ENCODE measurements at places on chromosomes 7 and 10.

- no peak for DNase-seq
Observed at GRCh38 chr10:130983749-130984148, 327.8 kb downstream of the TCERG1L start.

GRCh38 chr10:71835671-71836595, 15.1 kb downstream of the PSAP start:
- no peak for DNase-seq

GRCh38 chr7:118288098-118288497, 63.6 kb downstream of the ANKRD7 start:
- no peak for DNase-seq

- no peak for DNase-seq
Observed at GRCh38 chr7:55081472-55082227, 62.8 kb downstream of the EGFR start.

GRCh38 chr10:24661376-24661775, 62.3 kb downstream of the ARHGAP21 start:
- no peak for DNase-seq

DNA sequence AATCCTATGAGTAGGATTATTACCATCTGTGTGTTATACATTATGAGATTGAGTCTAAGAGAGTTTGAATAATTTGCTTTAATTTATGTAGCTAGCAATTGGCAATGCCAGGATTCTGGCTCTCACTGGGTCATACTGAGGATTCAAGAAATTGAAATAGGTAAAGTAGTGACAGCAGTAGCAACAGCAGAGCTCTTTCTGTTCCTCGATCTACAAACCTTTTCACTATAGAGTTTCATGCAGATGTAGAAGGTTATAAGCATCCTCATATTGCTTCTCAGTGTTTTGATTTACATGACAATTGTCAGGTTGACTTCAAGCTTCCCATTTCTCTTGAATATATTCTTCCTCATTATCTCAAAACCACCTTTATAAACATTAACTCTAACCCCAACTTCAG, 294.1 kb upstream of the CSTF2T start:
- no peak for DNase-seq

DNA sequence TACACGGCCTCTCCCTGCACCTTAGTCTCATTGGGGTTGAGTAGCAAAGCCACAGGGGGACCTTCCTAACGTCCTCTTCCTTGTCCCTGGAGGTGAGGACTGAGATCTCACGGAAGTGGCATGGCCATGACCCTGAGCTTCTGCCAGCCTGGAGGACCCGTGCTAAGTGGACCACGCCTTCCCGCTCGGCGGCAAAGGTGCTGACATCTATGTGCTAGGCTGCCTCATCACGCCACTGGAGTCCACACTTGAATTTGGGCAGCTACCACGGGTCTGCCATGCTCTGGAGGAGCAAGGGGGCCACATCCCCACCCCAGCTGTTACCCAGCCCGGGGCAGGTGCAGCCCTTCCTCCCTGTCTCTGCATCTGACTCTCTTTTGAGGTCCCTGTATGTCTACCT, 15.3 kb downstream of the GHRHR start:
- no peak for DNase-seq

DNA sequence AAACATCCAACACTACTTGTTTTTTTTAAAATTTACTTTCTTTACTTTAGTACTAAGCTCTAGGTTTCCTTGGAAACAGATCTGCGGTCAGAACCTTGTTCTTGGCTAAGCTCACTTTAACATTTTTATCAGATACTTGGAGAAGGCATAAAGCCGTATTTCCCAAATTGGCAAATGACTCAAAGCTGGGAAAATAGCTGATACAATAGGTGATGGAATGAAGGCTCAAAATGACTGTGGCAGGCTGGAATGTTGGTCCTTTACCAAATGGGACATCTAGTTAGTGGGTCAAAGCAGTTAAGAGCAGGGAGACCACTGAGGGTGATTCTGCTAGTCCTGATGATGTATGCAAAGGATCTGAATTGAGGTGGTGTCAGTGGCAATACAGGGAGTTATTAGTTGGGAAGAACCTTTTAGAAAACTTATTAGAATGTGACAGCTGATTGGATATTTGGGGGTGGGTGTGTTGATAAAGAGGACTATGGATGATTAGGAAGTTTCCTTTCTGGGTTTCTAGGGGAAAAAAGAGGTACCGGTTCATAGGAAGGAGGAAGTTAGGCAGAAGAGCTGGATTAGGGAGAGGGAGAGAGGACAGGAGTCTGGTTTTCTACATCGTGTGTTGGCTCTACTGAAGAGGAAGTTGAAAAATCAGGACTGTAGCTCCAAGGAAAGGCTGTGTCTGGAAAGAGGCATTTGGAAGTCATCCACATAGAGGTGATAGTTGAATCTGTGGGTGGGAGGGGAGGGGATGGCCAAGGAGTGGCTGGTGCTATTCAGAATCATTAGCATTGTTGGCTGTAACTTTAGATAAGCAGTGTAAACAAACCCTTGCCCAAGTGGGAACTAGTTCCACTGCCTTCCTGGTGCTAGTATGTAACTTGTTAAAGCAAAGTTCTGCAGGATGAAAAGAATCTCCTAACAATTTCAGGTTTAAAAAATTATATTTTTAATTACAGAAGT, 13.1 kb downstream of the PLCE1 start:
- DNase-seq = no peak

- DNase-seq = no peak
Observed at GRCh38 chr10:121639416-121639815, 41.2 kb upstream of the FGFR2 start.

DNA sequence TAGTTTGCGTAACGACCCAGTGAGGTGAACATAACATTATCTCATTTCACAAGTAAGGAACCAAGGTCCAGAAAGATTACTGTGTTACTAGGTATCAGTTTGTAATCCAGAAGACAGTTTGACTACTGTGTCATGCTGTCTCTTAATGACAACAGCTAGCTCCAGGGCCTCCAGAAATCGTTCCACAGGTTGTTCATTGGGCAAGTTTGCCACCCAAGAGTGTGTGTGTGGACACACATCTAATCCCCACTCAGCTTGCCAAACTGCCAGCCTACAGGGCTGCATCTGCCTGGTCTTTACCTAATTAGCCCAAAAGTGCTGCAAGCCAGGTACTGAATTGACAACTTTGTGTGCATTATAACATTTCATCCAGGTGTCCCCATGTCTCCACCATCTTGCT, 27.9 kb upstream of the SLC16A12 start:
- DNase-seq = no peak

DNA sequence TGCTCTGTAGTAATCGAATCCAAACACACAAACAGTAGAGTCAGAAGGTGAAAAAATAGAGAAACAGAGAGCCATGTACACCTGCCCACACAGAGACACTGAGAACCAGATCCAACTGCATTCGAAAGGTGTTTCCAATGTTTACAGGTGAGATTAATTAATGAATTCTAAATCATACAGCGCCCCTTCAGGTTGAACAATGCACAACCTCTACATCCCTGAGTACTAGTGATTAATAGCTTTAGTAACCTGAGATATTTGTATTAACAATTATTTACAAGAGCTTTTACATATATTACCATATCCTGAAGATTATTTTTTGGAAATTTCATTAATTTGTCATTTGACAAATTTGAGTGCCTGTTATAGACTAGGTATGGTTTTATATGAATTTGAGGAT, 7.6 kb upstream of the MRC1 start:
- DNase-seq = no peak

DNA sequence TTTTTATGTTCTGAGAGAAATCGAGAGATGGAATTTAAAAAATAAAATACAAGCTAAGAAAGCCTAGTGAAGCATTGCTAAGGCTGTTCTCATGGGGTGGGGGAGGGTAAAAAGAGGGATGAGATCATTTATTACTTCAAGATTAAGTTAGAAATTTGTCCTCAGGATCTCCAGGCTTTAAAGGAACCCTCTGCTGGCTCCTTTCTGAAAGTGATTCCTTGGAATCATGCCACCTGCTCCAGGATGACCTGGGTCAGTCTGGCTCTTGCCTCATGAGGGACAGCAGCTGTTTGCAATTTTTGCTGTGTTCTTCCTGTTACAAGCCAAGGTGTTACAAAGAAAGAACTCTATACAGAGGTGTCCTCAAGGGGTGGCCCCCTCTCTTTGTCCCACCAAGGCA, 69.8 kb downstream of the CDK1 start:
- no peak for DNase-seq

DNA sequence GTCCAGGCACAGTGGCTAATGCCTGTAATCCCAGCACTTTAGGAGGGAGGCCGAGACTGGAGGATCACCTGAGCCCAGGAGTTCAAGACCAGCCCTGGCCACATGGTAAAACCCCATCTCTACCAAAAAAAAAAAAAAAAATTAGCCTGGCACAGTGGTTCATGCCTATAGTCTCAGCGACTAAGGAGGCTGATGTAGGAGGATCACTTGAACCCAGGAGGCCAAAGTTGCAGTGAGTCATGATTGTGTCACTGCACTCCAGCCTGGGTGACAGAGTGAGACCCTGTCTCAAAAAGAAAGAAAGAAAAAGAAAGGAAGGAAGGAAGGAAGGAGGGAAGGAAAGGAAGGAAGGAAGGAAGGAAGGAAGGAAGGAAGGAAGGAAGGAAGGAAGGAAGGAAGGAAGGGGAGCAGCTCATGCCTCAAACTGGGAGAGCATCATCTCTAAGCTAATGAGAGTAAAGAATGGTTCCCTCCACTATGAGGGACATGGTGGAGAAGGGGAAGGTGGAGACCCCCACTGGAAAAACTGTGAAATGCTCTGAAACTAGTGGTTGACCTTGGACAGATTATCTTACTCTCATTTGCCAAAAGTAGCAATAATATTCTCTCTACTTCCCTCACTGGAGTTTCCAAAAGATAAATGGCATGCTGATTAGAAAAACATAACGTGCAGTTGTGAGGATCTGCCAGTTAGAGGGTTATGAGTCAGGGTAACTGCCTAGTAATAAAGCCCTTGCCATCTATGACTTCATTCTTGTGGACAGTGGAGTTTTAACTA, 16.8 kb downstream of the GIMAP5 start:
- DNase-seq = no peak

DNA sequence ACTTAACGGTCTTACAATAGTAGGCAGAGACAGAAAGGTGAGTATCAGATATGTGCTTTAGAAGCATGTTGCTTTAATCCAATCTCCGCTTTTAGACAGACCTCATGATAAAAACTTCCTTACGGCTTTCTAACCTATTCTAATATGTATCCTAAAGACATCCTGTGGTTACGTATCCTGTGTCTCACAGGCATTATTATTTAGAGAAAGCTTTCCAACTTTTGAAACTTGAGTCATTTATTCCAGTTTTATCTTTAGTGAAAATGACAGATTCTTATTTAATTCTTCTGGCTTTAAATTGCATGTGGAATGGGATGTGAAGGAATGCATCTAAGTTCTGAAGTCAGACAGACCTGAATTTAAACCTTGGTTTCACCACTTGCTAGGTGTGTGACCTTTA, 118.9 kb downstream of the OTUD1 start:
- DNase-seq = no peak

DNA sequence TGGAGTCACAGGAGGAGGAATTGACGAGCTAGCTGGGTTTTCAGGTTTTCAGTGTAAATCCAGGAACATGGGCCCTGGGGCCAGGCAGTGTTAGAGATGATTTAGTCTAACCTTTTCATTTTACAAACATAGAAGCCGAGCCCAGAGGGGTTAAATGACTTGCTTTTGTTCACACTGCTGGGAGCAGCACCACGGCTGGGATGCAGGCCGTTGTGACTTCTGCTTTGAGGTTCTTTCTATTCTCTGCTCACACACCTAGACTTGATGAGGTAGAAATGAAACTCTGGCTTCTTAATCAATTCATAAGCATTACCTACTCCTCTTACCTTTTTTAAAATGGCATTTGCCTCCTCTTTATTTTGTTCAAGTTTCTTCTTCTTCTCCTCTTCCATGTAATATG, 36.4 kb downstream of the CREB5 start:
- no peak for DNase-seq

DNA sequence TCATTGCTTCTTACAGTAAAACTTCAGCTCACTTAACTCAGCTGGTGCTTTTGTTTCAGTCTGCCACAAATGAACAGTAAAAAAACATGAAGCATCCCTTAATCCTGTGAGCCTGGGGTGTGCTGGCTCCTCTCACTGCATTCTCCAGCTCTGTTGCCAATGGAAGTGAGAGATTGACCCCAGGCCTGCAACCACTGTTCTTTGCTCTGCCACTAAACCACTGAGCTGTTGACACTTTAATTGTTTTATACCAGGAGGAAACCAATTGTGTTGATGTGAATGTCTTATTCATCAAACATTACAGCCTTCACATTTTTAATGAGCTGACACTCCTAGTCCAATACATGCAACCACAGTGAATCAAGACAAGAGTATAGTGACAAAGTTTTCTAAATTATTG, 69.4 kb upstream of the FZD1 start:
- DNase-seq = no peak

- DNase-seq = no peak
Observed at GRCh38 chr7:114051871-114052331, 133.1 kb upstream of the PPP1R3A start.

- no peak for DNase-seq
Observed at GRCh38 chr7:84081973-84082522, 112.5 kb downstream of the SEMA3A start.

- peak; percentile 69 for DNase-seq
Observed at GRCh38 chr7:83936056-83936708, 258.4 kb downstream of the SEMA3A start.

DNA sequence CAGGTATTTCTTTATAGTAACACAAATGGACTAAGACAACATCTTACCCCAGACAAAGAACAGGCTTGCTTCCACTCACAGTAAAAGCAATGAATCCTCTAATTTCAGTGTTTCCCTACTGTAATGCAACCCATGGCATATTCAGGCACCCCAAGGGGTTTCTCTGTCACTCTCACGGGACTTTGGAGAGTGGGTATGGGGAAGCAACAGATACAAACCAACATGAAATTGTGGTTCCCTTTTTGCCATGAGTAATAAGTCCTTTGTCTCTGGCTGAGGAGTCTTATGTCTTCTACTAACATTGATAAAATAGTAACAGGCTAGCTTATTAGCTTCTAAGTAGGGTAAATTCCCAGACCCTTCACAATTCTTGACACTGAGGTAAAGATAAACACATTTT, 51.4 kb upstream of the AOAH start:
- DNase-seq = no peak

GRCh38 chr10:29266641-29267040, 22.2 kb upstream of the LYZL1 start:
- no peak for DNase-seq

- no peak for DNase-seq
Observed at GRCh38 chr10:6755781-6756460, 175.8 kb upstream of the PRKCQ start.

DNA sequence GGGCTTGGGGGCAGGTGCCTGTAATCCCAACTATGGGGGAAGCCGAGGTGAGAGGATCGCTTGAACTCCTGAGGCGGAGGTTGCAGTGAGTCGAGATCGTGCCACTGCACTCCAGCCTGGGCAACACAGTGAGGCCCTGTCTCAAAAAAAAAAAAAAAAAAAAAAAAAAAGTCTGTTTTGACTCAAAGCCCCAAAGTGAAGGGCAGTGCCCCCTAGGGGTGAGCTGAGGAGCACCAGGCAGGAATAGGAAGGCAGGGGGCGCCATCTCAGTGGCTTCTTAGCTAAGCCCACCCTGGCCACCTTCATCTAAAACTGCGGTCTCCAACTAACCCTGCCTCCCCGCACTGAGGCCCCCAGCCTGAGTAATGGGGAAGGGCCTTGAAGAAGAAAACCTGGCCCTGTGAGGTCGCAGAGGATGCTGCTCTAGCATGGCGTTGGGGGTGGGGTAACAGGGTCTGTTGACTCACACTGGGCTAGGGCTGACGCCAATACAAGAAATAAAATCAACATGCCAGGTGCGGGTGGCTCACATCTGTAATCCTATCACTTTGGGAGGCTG, 9.8 kb downstream of the PODXL start:
- no peak for DNase-seq

- no peak for DNase-seq
Observed at GRCh38 chr7:12815871-12816270, 128.4 kb downstream of the ARL4A start.
